SK-N-SH treated with all-trans-retinoic acid at 6 μM for 48 hours (cell line): ENCODE measurements at places on chromosomes 4 and X.

GRCh38 chrX:148691456-148691855 lies 191.0 kb downstream of the AFF2 start:
- no peak for ATAC-seq

DNA sequence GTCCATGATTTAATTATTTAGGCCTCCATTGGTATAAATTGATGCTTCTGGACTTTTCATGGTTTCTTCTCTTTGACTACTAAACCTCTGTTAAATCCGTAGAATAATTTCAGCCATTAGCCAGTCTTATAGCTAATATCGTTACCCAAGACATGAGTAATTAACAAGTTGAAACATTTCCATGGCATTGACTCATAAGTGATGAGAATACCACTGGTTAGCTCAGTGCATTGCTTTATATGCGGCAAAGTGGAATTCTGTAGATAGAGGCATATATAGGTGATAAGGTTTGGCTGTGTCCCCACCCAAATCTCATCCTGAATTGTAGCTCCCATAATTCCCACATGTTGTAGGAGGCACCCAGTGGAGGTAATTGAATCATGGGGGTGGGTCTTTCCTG lies 80.6 kb downstream of the VCX2 start:
- no peak for ATAC-seq

GRCh38 chrX:110171442-110171841 lies 146.4 kb downstream of the AMMECR1 start:
- no peak for ATAC-seq

DNA sequence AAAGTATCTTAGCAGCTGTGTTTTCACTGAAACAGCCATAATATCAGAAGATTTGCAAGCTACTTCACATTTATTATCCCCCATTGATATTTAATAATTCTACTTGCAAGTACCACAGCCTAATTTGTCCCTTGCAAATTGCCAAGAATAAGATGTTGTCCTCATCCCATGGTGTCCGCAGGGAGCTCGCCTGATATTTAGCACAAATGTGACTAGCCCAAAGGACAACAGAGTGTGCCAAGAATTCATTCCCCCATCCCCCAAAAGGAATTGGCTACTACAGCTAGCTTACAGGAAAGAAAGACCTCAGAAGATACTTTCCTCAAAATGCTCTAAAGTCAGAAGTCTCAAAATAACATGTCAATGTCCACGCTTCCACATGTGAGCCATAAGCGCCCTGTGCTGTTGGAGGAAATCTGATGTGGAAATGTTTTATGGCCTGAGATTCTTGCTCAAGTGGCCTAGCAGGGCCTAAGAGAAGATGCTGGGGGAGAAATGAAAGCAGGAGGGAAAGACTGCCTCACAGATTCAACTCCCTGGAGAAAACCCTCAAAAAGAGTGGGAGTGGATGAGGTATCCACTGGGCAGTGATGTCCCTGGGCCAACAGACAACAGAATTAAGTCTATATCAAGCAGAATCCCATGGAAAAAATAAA lies 111.4 kb downstream of the SH3KBP1 start:
- no peak for ATAC-seq

- no peak for ATAC-seq
These were observed 214.0 kb upstream of the LEF1 start for GRCh38 chr4:108382751-108383150.

DNA sequence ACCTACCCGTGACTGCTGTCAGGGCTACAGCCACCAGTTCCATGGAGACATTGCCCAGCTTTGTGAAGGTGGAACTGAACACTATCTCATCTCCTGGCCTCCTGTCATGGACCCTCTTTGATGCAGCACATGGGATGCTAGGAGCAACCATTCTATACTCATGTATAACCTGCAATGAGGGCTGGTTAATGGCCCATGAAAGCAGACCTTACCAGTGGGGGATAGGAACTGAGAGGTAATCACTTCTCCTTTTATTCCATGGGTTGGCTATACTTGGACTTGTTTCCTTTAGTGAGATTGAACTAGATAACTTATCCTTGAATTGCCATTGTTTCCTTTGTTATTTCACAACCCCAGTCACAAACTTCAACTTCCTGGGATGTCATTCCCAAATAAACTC lies 310.6 kb downstream of the BMPR1B start:
- no peak for ATAC-seq

DNA sequence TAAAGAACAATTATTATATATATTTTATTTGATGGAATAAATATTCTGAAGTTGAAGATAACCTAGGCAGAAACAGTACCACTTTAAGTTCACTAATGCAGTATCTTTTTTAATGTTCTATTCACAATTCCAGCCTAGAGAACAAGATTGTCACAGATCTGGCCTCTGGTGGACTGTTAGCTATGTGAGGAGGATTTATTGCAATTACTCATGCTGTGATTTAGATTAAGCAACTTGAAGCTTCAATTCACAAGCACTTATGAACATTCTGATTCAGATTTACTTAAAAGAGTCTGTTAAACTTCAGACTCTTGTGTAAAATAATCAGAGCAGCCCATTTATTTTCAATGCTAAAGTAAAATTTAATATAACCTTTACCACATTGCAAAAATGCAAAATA lies 1489.8 kb downstream of the STIM2 start:
- ATAC-seq = no peak

DNA sequence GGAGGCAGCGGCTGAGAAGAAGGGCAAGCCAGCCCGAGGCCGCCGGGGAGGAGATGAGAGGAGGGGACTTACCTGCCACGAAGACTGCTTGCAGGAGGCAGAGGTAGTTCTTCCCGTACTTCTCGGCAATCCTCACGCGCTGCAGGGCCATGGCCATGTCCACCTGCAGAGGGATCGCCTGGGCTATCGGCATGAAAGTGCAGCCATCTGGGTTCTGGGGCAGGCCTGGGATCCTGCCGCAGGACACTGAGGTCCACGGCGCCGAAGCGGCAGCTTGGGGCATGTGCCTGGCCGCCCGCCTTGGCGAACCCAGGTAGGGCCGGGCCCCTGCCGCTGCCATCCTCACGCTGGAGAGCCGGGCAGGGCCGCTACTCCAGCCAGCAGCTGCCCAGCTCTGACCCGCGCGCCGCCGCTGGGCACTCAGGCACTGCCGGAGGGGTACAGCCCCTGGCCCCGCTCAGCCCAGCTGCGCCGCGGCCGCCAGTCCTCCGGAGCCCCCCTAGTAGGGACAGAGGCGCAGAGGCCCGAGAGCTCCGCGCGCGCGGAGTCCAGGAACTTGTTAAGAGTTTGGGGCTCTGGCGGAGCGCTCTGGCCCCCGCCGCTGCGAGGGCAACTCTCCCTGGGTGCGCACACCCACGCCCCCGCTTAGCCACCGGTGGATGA lies 16.0 kb downstream of the MCF2 start:
- ATAC-seq = peak; percentile 74

- ATAC-seq = peak; percentile 81
These were observed 27.9 kb upstream of the TMSB4X start for GRCh38 chrX:12946838-12947544.

GRCh38 chrX:15686818-15687685 lies 22.4 kb upstream of the CLTRN start:
- ATAC-seq = peak; percentile 98

DNA sequence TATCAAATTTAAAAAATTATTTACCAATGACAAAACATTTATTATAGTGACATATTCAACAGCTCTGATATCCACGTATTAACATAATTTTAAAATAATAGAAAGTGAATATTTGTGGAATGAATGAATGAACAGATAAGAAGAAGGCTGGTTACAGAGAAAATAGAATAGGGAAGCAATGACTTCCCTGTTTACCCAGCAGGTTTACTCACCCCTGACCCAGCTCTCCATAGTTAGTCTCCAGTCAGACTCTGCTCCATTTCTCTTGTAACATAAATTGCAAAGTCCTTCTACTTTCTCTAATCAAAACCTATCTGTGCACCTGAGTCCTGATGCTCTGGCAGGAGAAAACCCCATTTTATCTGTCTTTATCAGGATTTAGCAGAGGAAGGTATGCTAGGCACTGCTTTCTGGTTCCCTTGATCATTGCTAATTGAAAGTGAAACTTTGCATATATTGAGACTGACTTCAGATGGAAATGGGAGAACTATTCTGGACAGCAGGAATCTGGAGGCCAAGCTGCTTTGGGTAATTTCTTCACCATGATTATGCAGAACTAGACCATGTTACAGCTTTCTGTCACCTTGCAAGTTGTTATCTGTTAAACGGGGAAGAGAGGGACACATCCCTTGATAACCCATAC lies 363.0 kb downstream of the FAT4 start:
- ATAC-seq = peak; percentile 47; the same call in 2 of the 3 replicates

DNA sequence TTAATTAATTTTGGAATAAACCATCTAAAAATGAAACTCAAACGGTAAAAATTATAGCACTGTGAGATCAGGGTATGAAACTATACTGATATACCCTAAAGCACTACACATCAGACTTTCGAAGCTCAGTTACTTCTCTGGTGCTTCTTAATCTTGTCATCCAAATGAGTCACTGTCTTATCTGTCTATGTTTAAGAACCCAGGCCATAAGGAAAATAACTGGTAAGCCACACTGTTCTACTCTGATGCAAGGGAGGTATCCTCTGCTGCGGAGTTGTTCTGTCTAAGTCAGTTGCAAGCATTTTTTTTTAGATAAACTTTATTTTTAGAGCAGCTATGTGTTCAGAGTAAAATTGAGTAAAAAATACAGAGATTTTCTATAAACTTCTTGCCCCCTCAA lies 830.8 kb upstream of the POU3F4 start:
- ATAC-seq = no peak

DNA sequence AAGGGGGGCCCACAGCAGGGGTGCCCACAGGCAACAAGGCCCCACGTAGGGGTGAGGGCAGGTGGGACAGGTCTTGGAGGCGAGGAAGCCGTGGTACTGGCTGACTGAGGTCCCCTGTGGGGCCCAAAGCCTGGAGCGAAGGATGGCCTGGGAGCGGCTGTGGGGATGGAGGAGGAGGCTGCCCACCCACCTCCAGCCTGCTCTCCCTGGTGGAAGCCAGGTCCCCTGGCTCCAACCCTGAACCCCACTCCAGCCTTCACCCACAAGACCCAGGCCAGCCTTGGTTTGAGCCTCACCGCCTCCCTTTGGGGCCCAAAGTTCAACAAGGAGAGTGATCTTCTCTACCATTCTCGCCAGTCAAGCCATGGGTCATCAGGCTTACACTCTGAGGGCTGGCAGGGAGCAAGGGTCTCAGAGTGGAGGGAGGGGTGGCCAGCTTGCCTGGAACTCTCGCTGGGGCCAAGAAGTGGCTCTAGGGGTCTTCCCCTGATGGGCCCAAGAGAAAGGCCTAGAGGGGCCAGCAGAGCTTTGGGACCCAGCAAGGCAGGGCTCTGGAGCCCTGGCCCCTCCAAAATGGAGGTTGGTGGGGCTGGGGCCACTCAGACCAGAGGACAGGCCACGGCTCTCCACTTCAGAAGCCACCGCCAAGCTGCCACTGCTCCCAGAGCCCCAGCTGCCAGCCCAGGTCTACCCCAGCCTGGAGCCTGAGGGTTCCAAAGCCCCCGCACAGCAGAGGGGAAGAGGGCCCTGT lies 5.0 kb downstream of the PNCK start:
- ATAC-seq = no peak

DNA sequence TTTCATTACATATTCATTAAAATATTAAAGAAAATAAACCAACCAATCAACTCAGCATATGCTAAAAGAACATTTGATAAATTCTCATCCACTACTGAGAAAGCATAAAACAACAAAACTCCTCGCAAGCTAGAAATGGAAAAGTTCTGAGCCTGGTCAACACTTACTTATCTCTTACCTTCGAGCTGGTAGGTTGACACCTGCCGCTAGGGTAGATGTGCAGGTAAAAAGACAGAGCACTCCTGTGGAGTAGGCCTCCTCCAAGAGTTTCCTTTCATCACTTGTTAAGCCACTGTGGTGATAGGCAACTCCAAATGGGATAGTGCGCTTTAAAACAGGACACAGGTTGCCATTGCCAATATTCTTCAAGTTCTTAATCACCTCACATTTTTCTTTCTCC lies 18.9 kb downstream of the HELQ start:
- no peak for ATAC-seq

GRCh38 chr4:76569225-76569624 lies 134.2 kb downstream of the SHROOM3 start:
- no peak for ATAC-seq

DNA sequence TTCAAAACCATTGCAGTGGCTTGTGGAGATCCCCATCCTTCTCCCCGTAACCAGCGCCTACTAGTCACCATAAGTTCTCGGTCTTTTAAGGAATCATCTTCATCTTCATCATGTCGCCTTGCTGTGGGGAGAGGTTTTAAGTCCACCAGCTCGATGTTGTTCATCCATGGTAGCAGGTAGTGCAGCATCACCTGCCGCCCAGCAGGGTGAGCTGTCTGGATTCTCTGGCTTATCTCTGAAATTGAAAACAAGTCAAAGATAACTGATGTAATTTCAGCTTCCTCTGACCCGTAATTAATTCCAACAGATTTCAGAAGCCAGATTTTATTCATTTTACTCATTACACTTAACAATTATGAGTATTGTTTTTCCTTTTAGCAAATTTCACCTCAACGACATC lies 67.4 kb downstream of the ZAR1 start:
- no peak for ATAC-seq

DNA sequence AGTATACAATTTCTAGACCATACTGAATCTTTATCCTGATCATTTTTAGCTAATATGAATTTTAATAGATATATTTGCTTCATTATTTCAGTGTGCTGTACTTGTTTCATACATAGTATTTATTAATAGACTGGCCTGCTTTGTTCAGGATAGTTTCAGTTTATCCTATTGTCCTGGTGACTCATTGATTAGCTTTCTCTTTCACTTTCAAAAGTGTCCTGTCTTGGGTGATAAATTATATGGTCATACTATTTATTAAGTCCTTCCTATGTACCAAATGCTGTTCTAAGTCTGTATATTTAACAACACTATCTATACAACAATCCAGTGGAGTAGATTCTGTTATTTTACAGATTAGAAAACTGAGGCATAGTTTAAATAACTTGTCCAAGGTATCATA lies 153.8 kb upstream of the RAPGEF2 start:
- ATAC-seq = peak; percentile 57; the same call in 2 of the 3 replicates

DNA sequence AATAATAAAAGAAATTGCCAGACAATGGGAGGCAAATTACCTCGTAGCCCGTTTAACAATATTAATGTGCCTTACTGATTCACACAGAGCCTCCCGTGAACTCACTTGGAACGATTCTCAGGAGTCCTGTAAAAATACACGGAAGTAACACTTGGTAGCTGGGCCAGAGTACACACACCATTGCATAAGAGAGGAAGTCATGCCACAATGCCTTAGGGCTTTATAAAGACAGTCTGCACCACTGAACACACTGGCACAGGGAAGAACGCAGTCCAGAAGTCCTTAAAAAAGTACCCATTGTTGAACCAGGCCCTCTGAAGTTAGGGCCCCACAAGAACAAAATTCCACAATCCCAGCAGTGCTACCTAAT lies 15.1 kb downstream of the SLC2A9 start:
- ATAC-seq = no peak

GRCh38 chr4:53477038-53477565 lies 99.7 kb downstream of the FIP1L1 start:
- no peak for ATAC-seq

DNA sequence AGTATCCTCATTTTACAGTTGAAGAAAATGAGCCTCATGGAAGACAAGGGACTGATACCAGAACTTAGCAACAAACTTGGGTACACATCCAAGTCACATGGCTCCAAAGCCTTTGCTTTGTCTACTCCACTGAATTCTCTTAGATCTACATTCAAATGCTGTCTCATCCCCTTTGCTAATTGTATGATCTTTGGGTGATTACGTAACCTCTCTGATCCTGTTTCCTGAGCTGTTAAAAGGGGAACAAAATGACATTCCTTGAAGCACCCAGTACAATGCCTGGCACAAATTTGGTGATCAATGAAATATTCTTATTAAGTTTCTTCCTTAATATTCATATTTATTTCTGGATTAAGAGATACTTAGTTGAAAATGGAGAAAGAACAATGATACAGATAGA lies 5.9 kb upstream of the HPGD start:
- no peak for ATAC-seq

GRCh38 chr4:128384765-128385598 lies 97.4 kb upstream of the PGRMC2 start:
- no peak for ATAC-seq
